ENCODE measurements at places on chromosomes 2 and 18.

DNA sequence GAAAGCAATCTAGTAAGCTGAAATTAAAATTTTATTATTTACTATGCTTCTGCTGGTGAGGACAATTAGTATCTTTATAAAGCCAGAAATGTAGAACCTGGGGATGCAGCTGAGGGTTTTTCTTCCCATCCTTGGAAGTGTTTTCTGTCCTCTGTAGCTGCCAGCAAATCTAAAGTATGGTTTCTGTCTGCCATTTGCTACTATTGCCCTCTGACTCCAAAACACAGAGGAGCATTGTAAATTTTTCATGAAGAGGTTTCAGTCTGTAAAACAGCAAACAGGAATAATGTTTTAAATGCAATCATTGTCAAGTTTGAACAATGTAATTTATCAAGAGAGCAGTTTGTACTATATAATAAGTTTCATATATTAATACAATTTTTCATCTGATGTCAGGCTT, 258.8 kb downstream of the ZNF407 start:
- DNase-seq: no peak

DNA sequence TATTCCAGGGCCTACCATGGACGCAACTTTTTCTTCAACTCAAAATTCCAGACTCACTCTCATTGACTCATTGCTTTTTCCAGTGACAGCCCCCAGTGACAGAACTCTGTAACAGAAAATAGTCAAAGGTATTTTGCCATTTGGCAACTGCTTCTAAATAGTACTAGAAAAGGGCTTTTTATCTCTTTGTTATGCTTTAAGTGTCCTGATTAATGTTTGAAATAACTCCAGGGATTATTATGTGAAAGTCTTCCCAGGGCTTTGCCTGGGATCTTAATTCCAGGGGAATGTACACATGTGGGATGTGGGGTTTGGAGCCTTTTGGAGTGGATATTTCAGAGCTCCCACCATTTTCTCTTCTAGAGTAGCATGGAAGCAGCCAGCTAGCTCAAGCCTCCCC, 198.8 kb downstream of the KCNS3 start:
- no peak for DNase-seq

DNA sequence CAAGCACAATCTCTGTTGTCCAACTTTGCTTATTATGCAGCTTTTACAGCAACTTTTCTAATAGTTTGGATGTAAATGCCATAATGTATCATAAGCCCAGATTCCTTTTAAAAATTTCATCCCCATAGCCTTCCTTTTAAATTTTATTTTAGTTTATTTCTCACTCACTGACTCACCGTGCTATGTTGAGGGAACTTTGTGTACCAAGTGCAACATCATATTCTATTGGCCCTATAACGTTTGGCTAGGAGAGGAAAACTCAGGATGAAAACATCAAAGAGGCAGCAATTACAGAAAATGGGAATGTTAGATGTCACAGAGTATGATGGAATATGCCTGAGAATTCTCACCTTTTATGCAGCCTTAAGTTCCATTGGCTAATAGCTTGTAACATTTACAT, 135.5 kb downstream of the LCLAT1 start:
- no peak for DNase-seq

- DNase-seq: no peak
These were observed 360.3 kb downstream of the CLIP4 start for GRCh38 chr2:29475499-29475898.

- DNase-seq: no peak
These were observed 118.3 kb downstream of the SH3RF3 start for GRCh38 chr2:109247340-109247739.

- no peak for DNase-seq
These were observed 26.9 kb upstream of the TTN start for GRCh38 chr2:178834086-178834485.

DNA sequence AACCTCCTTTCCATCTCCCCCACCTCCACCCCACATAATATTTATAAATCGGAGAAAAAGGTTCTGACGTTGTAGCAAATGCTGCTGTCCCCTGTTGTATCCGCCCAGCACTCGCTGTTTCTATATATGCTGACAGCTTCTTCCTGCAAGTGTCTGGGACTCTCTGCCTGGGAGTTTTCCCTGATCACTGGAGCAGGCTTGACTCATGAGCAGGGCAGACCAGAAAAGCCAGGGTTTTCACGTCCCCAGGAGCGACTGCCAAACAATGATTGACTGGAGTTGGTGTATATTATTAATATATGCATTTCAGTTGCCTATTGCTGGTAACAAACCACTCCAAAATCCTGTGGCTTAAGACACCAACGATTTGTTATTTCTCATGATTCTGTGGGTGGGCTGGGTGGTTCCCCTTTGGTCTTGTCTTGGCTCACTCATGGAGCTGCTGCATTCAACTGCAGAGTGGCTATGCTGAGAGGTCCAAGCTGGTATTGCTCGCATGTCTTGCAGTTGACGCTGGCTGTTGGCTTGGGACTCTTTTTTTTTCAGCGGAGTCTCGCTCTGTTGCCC, 21.2 kb upstream of the ASXL2 start:
- DNase-seq: no peak

- DNase-seq: no peak
These were observed 39.1 kb downstream of the OSBPL6 start for GRCh38 chr2:178233428-178233827.

DNA sequence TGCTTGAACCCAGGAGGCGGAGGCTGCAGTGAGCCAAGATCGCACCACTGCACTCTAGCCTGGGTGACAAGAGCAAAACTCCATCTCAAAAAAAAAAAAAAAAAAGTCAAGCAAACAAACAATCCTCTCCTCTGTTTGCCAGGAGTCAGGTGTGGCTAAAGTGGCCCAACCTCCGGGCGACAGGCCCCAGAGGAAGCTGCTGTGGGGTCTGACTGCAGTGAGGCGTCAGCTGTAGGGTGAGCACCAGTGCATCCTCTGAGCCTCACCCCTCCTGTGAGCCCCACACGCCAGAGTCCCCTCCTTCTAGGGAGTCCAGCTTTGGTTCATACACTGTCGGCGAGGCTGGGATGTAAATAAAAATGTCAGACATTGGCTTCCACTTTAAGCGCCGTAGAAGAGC, 76.5 kb upstream of the HS6ST1 start:
- DNase-seq: no peak

GRCh38 chr2:187917535-187917934, 363.3 kb upstream of the TFPI start:
- DNase-seq: no peak

DNA sequence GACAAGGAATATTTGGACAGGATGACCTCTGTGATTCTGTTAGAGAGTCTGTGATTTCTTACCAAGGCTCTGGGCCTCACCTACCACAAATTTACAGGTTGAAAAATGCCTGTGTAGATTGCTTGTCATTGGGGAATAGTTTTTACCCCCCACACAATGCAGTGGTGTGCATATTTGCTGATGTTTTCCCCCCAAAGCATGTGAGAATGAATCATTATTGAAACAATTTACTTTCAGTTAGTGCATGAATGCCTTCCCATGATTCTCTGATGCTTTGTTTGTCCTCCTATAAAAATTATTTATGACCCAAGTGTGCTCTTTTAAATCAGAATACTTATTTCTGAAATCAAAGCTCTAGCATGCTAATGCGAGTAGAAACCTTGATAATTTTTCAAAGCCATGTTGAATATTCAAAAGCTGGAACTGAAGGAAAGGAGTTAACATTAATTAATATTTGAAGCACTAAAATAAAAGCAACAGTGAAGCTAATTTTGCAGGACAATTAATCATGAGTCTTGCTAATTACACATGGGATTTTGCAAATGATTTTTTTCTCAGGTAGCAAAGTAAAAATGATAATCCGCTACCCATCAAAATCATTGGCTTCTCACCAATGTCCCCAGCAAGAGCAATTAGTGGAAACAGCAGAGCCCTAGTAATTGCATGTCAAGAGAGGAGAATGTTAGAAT, 361.2 kb upstream of the HNRNPA3 start:
- DNase-seq: no peak
